ENCODE measurements at places on chromosomes 6 and 20. TPM values are rescaled to one million over a fixed set of nuclear protein-coding genes. Genes with fewer than 3 reads are reported as not detected.

DNA sequence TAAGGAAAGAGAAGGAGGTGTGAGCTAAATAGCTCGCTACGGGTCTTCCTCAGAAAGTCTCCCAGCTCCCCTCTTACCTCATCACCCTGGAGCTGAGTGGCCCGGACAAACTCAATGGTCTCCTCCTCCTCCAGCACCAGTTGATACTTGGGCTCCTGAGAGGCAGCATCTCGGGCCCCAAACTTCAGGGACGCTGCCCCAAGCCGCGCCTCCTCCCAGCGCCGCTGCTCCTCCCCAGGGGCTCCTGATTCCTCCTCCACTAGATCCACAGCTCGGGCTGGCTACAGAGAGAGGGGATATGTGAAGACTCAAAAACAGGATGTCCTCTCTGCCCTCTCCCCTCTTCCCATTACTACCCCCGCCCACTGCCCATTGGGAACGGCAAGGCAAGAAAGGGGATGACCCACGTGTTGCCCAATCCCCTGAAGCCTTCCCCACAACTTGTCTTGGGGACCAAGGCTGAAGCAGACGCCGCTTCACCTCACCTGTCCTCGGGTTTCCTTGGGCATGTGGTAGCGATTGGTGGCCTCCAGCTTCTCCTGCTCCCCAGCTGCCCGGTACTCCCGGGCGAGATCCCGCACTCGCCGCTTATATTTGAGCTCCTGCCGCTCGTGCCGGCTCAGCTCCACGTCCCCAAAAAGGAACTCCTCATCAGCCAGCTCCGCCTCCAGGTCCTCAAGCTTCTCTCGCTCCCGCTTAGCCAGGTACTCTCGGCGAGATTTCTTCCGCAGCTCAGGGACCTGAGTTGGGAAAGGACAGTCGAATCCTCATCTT is 7.6 kb downstream of the DHX16 start:
- no peak for DNase-seq

- no peak for DNase-seq
Observed at GRCh38 chr6:2221726-2222274, 23.6 kb downstream of the GMDS start.

The PI3 gene
- total RNA-seq = not detected

GRCh38 chr6:3391902-3392458 is 64.9 kb downstream of the SLC22A23 start:
- no peak for DNase-seq

DNA sequence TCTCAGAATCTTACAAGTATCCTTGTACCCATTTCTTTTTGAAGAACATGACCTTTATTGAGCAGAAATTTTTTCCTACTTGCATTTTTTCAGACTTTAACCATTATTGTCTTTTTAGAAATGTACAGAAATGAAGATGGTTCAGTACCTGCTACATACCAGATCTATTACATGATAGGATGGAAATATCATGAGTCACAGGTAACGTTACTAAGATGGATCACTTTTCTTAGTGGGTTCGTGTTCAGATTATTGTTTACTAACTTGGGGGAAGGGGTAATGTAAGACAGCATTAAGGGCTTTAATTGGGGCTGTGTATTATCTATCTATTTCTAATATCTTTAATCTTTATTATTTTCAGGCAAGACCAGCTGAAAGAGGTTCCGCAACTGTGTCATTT is 31.9 kb downstream of the NDUFAF5 start:
- DNase-seq = no peak

DNA sequence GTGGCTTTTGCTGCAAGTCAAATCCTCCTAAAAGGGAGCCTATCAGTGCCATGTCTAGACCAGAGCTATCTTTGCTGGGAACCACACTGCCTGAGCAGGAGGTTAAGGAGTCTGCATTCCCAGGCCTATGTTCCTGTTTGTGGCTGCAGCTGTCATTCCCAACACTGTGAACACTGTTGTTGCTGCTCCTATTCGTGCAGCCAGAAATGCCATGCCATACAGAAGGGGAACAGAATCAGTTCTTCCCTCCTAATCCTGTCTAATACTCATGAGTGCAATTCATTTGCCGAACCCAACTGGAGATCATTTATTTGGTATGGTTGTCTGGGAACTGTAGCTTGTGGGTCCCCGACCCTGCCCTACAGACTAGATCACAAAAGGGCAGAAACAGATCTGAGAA is 406.5 kb upstream of the GJE1 start:
- DNase-seq = no peak

DNA sequence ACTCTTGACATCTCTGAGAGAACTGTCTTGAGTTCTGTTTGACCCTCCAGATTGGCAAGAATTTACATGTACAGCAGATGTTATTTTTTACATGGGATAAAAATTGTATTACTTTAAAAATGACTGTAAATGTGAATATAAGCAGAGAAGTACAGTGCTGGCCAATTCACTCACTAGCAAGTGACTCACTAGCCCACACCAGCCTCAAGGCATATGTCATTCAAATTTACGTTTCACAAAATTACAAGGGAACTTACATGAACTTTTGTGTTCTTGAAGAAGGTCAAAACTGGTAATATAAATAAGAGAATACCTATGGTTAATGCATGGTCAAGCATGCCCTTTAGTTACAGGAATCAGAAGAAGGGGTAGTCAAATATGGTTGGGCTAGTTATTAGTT is 54.0 kb upstream of the HMGCLL1 start:
- no peak for DNase-seq

The CENPW gene
- total RNA-seq = not detected

DNA sequence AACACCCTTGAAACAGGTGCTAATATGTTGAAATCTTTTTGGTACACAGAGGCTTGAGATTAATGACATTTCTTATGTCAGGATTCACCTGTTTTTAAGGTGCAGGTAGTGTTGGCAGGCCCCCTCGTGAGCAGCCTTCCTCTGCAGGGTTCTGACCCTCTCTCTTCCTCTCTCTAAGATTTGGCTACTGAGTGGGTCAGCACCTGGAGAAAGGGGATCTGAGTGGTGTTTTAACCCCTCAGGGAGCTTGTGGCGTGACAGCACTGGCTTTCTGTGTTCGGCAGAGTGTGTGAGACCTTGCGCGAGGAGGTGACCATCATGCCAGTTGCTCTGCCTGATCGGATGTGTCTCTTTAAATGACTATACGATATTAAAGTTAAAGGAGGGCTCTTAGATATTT is 37.1 kb downstream of the HIVEP1 start:
- no peak for DNase-seq

GRCh38 chr20:56954797-56955196 is 311.6 kb downstream of the BMP7 start:
- DNase-seq = no peak

Data from heart left ventricle (tissue), 16 donors.